ENCODE measurements at places on chromosomes 11 and 22.

DNA sequence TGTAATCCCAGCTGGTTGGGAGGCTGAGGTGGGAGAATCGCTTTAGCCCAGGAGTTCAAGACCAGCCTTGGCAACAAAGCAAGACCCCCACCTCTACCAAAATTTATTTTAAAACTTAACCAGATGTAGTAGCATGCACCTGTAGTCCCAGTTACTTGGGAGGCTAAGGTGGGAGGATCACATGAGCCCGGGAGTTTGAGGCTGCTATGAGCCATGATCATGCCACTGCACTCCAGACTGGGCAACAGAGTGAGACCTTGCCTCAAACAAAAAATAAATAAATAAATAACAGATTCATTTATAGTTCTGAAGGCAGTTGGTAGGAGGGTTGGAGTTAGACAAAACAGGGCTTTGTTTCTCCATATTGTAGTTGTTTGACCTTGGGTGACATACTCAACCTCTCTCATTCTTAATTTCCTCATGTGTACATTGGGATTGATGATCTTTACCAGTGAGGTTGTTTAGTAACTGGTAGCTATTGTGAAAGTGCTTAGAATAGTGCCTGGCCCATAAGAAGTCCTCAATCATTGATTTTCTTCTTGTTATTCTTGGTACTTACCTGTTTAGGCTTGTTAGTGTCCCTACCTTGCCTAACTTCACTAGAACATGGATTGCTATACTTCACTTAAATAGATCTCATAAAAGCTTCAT is 79.1 kb downstream of the EMSY start:
- no peak for DNase-seq

- DNase-seq = peak; percentile 49
These were observed 6.7 kb downstream of the IL18 start for GRCh38 chr11:112156956-112157766.

GRCh38 chr11:94790197-94790596 is 22.0 kb downstream of the AMOTL1 start:
- no peak for DNase-seq

DNA sequence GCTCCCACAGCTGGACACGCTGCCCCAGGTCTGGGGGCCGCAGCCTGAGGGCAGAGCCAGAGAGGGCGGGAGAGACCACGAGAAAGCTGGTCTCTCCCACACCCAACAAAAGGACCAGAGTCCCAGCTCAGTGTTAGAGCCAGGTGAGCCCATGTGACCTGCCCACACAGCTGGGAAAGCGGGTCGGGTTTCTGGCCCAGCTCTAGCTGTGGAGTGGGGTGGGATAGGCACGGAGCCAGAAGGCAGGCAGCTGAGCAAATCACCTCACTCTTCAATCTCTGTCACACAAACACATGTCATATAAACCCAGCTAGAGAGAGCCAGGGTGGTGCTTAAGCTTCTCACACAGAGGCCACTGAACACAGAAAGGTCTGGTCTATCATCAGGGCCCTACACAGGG is 7.8 kb upstream of the EIF3D start:
- DNase-seq = no peak

DNA sequence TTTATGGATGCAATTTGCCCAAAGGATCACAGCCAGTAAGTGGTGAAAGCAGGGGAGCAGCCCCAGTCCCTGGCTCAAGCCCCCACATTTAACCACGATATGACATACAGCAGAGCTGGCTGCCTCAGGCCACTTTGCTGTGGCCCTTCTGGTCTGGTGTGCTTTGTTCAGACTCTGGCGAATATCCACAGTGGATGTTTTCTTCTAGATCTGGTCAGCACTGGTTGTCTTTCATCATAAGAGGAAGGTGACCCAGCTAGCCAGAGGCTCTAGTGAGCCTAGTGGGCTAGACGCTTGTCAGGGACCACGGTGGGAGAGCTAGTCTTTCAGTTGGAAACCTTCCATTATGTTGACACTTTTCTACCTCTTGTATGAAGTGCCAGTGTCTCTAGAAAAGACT is 42.5 kb downstream of the DGCR2 start:
- no peak for DNase-seq

GRCh38 chr22:37610480-37611129 is 2.0 kb downstream of the GGA1 start:
- peak; percentile 12 for DNase-seq

DNA sequence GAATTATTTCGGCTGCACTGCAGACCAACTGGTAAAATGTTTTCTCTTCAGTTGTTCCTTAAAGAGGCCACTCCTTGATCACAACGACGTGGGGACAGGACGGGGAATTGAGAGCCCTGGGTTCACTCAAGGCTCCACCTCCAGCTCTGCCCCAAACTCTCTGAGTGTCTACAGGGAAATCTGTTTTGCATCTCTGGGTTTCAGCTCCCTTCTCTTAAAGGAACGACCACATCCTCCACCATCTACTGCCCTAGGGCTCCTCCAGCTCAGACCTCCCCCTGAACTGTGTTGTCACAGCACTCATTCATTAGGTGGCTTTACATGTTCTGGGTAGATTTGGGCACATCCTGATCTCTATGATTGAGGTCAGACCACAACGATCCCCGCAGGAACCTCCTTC is 5.1 kb upstream of the PPFIA1 start:
- DNase-seq = no peak

DNA sequence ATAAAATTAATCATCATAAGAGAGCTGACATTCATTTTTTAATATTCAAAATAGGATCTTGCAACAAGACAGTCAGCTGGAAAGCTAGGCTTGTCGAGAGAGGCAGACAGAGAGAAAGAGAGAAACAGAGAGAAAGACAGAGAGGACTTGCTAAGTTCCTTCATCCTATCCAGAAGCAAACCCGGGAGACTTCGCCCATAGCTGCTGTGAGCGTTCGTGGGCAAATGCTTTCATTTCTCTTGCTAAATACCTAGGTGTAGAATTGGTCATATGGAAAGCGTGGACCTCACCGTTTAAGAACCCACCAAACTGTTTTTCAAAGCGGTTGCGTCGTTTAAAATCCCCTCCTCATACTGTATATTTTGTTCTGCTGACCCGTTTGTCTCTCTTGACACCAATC is 25.3 kb upstream of the KRTAP5-6 start:
- no peak for DNase-seq

- no peak for DNase-seq
These were observed 10.3 kb downstream of the YAP1 start for GRCh38 chr11:102120437-102120973.

GRCh38 chr11:78230161-78230877 is 41.6 kb downstream of the USP35 start:
- peak; percentile 51 for DNase-seq

DNA sequence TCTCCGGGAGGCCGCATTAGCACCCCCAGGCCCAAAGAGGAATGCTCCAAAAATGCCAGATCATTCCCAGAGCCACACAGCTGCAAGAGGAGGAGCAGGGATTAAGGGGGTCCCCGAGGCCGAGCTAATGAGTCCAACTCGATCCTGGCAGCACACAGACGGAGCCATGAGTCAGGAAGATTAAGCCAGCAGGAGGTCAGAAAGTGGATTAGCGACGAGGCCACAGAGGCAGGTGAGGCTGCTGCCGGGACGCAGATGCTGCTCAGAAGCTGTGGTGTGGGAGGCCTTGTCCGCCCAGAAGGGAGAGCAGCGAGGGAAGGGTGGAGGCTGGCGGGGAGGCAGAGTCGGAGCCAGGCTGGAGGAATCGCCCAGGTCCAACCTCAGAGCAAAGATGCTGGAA is 120.5 kb downstream of the SHANK2 start:
- no peak for DNase-seq

DNA sequence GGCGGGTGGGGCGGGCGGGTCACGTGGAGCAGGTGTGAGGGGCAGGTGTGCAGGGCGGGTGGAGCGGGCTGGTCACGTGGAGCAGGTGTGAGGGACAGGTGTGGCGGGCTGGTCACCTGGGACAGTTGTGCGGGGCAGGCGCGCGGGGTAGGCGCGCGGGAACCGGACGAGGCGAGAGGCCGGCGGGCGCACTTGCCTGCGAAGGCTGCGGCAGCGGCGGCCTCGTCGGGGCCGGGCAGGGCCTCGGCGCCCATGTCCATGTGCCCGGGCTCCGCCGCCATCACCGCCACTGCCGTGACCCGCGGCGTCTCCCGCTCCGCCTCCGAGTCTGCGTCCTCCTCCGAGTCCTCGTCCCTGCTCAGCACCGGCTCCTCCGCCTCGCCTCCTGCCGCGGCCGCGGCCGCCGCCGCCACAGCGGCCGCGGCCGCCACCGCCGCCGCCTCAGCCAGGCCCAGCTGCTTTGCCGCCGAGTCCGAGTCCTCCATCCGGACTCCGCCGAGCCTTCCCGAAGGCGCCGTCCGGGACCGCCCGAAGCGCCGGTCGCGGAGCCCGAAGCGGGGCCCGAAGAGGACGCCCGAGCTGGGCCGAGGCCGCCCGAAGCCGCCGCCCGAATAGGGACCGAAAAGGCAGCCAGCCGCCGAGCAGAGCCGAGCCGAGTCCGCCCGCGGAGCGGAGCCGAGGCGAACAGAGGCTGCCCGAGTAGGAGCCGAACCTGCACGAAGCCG is at the start of gene DEAF1:
TSS of gene DEAF1 (minus strand) at position 660 of the 725 bp plus-strand sequence. CDS start at position 485, 175 bp downstream.
- DNase-seq = peak; percentile 99

DNA sequence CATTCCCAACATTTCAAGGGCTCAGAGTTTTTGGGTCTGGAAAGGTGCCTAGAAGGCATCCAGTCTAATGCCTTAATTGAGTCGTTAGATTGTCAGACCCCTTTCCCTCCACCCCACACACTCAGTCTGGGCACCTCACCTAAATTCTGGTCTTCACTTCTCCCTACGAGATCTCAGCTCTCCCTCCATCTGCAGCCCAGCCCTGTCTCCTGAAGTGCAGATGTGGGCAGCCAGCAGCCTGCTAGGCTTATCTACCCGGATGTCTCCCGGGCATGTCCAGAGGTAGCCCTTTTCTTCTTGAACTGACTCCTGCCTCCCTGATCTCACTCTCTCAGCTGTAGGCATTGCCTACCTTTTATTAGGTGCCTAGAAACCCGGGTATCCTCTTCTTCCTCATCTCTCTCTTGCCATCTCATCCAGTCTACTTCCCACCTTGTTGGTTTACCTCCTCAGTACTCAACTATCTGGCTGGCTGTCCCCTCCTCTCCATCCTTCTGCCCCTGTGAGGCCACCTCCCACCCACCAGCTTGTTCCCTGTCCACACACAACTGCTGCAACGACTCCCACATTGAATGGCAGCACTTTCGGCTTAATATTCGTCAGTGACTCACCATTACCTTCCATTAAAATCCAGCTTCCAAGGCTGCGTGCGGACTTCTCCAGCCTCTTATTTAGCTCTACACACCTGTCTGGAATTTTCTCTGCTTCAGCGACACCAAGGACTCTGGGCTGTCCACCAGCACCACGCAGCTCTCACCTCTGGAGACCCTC is 6.2 kb downstream of the SEPTIN3 start:
- no peak for DNase-seq

DNA sequence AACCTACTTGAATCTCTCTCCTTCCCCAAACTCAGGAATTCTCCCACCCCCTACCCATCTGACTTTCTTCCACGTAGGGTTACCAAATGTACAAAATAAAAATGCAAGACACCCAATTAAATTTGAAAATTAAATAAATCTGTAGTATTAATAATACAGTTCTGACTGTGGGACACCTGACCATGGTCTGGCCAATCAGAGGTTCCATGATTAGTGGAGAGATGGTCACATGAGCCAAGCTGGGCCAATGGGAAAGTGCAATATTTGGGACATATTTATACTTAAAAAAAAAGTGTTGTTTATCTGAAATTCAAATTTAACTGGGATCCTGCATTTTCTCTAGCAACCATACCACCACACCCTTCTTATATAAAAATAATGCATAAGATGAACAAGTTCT is 29.8 kb upstream of the ASPHD2 start:
- DNase-seq = no peak

DNA sequence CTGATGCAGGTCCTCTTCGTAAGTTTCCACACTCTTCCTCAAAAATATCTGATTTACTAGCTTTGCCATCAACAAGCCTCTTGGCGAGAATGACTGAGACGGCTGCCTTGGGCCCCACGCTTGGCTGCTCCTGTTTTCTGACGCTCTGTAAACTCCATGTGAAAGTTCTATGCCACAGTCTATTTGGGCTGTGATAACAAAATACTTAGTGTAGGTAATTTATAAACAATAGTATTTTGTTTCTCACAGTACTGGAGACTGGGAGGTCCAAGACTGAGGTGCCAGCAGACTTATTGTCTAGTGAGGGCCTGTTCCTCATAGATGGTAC is 123.2 kb upstream of the SORL1-AS1 start:
- DNase-seq = no peak

GRCh38 chr22:39913321-39913720 is 12.4 kb downstream of the GRAP2 start:
- DNase-seq = no peak

DNA sequence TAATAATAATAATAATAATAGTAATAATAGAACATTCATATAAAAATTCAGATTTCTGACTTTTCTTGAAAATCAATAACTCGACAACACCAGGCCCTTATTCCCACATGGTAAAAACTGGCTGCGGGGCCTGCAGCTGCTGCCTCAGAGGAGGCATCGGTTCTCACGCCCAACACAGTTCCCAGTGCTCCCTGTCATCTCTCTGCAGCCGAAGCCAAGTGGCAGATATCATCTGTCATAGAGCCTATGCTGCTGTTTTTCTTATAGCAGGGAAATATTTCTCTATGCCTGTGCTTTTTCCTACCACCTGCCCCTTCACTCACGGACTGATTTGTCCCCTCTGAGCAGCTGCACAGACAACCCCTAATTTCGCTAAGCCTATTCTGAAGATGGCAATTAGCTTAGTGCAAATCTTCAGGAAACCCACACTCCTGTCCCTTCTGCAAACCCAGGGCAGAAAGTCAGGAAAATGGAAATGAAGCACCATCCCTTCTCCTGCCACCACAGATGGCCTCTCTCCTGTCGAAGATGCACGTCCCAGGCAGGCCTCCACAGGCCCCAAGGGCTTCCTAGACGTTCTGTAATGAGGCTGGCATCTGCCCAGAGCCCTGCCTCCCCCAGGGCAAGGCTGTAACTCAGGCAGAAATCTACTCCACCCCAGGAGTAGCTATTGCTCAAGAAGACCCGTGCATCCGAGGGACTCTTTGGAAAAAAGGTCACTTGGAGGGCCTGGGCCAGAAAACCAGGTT is 66.7 kb downstream of the SYN3 start:
- no peak for DNase-seq

GRCh38 chr22:19232623-19233022 is 54.1 kb upstream of the SLC25A1 start:
- no peak for DNase-seq

DNA sequence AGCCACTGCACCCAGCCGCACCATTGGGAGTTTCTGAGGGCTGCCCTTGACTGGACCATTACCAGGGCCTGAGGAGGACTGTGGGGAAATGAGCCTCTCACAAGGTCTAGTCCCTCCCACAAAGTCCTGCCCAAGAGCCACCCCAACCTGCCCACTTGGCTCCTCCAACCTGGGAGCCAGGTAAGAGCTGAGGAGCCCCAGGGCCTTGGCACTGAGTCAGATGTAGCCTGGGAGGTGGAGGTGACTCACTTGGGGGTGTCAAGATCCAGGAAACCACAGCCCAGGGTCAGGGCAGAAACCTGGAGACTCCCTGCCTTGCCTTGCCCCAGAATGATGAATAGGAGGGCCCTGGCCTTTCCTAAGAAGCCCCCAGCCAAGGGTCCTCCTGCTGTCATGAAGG is 25.8 kb upstream of the P2RY2 start:
- no peak for DNase-seq

- DNase-seq = peak; percentile 77
These were observed 4.6 kb upstream of the CDC42BPG start for GRCh38 chr11:64848826-64849597.

Data from large intestine (tissue), 12 donors.